Testis (tissue), 5 donors: ENCODE measurements at places on chromosomes 1 and 21. TPM values are rescaled to one million over a fixed set of nuclear protein-coding genes. Genes with fewer than 3 reads are reported as not detected.

DNA sequence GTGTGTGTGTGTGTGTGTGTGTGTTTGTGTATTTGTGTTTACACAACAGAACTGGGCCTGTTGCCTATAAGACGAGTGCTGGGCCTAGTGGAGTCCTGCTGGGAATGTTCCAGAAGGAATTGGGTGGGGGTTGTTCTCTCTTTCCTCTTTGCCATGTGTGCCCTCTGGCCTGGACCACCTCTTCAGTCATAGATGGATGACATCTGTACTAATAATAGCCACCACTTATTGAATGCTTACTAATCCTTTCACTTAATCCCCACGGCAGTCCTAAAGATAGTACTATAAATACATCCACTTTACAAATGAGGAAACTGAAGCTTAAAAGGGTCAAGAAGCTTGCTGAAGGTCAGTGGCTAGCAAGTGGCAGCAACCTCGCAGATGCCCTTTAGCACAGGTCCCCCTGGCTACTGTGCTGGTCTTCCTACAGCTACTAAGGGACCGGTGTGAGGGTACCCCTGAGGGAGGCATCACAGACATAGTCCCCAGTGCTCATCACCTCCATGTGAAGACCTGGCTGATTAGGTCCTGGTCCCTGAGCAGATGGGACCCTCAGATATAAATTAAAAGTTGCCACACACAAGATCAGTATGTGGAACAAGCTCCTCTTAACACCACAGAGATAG lies 55.2 kb upstream of the KIF1B start:
- no peak for DNase-seq

The GPR137B gene
- total RNA-seq, result 18.3 TPM

The NBPF6 gene
- 6.8 TPM for total RNA-seq

GRCh38 chr1:1207571-1207892 lies 1.1 kb upstream of the TNFRSF18 start:
- DNase-seq, result no peak

- peak; percentile 58 for DNase-seq
These were observed 31.5 kb downstream of the CHD5 start for GRCh38 chr1:6148497-6149241.

The TAGLN2 gene
- total RNA-seq, result 389 TPM

DNA sequence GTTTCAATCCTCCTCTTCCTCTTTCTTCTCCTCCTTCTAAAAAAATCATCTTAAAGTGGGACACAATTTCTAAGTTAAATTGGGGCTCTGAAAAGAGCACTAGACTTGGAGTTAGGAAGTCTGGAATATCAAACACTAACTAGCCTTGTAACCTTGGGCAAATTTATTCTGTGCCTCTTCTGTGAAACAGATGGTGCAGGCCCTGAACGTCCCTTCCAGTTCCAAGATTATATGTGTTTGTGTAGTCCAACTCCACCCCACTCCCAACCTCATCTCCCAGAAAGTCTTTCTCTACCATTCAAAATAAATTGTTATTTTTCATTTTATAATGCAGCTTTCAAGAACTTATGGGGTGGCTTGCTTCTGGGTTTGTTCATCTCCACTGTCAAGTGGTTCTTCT lies 630.0 kb downstream of the LMO4 start:
- DNase-seq, result no peak

DNA sequence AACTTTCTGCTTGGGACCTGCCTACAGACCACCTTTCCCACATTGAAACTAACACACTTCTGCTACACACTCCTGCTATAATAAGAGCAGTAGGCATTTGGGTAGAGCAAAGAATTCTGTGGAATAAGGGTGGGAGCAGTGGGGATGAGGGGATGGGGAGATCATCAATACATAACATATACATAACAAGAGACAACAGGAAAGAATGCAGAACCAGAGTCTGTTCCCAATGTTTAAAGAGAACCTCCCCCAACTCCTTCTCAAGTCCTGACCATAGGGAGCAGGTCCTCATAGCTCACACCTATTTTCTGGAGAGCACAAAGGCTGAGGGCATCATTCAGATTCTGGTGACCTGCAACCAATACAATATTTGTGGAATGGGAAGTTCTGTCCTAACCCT lies 121.6 kb upstream of the BARHL2 start:
- no peak for DNase-seq

The IFFO2 gene
- total RNA-seq, result 8.5 TPM

DNA sequence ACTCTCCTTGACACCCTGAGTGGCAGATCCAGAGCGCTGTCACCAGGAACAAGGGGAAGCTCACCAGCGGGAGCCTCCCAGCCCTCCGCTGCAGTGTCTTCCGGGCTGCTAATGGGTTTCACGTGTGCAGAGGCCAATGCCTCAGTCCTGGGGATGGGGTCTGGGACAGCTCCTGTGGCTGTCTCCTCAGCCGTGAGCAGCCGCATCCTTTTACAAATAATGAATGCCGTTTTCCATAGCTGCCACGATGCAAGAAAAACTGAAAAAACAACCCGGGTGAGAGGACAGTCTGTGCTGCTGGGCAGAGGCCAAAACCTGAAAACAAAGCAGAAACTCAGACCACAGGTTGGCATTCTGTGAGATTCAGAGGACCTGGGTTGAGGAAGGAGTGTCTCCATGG lies 212.2 kb upstream of the RAB4A start:
- DNase-seq, result peak; percentile 52

The SPATA17 gene
- 28.8 TPM for total RNA-seq

The ZBTB8B gene
- total RNA-seq, result 0.50 TPM

The TNFRSF8 gene
- 5.4 TPM for total RNA-seq

The MYBPH gene
- 0.25 TPM for total RNA-seq

GRCh38 chr1:27366411-27367159 lies at the start of gene MAP3K6:
TSS of gene MAP3K6 (minus strand) at chr1:27366961. CDS start at chr1:27366597, 364 bp downstream.
- peak; percentile 88 for DNase-seq

DNA sequence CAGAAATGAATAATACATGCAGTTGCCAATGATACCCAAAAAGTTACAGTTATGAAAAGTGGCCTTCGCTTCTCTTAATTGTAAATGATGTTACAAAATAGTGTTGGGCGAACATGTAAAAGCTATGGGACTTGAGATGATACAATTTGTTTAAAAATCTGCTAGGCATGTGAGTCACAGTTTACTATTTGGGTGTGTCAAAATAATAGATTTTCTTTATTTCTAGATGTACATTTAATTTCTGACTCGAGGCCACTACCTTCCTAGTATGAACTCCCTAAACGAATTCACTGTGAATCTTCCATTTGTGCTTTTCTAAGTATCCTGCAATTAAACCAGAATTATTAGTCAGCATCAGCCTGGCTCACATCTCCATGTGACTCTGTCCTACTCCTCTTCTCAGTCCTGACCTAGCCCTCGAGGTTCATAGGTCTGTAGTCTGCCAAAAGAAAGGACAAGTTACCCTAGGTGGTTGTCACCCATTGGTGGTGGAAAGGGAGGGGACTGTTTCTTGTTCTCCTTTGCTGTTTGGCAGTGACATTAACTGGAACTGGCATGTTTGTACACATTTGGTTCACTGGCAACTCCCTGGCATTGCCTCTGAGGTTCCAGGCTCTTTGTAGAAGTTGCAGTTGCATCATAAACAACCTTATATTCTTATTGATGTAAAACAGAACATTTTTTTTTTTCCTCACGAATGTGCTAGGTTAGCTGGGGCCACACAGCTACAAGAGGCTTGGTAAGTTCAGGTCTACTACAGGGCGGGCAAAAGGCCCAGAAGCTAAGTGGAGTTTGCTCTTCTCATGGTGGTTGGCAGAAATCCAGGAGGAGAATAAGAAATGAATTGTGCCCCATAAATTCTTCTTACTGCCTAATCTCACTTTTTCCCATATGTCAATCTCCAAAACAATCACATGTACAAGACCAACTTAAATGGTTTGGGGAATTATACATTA lies 746.5 kb upstream of the ADAMTS5 start:
- DNase-seq, result no peak

The OR2G6 gene
- total RNA-seq, result not detected

DNA sequence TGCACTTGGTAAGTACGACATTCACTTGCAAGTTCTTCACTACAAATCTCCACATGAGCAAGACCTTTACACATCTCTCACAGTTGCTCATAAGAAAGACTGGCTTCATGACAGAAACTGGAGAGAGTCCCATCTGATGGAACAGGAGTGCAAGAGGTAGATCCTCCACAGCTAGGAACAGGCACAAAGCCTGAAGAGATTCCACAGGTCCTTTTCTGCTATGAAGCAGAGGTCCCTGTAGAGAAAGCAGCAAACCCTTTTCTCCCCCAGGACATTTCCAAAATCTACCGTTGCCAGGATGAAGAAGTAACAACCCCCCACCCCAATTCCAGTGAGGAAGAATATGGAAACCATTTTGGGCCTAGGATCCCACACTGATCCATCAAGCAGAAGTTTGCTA lies 47.3 kb downstream of the EIF4G3 start:
- no peak for DNase-seq

DNA sequence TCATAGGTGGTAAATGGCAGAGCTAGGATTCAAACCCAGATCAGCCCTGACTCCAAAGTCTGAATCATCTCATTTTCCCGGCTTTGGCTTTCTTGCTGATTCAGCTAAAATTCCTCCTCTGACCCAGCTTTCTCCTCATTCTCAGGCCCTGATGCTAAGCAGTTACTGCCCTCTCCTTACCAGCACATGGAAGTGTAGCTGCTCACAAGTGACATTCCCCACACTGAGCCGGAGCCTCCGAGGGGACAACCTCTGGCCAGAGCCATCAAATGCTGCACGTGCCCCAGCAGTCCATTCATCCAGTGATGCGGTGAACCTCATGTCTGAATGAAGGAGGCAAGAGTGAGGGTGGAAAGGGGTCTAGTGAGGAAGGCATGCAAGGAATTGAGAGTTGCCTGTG lies 11.1 kb downstream of the ITGA10 start:
- no peak for DNase-seq

GRCh38 chr1:6450943-6451373 lies 15.0 kb downstream of the TNFRSF25 start:
- DNase-seq, result no peak

GRCh38 chr1:36321119-36321951 lies 2.1 kb downstream of the EVA1B start:
- DNase-seq, result peak; percentile 87

DNA sequence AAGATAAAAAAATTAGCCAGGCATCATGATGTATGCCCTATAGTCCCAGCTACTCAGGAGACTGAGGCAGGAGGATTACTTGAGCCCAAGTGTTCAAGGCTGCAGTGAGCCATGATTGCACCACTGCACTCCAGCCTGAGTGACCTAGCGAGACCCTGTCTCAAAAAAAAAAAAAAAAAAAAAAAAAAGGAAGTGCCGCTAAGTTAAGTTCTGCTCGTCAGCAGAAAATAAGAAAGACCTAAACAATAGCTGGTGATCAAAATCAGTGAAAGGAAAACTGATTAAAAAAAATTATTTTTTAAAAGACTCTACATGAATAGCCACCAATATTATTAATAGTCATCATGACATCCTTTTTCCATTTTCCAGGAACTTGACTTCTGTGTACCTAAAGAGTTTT lies 44.2 kb upstream of the MTR start:
- DNase-seq, result no peak

- DNase-seq, result no peak
These were observed 150.1 kb upstream of the SOD1 start for GRCh38 chr21:31509194-31510017.

- DNase-seq, result no peak
These were observed 531.1 kb upstream of the ADAMTS5 start for GRCh38 chr21:27498025-27498424.

DNA sequence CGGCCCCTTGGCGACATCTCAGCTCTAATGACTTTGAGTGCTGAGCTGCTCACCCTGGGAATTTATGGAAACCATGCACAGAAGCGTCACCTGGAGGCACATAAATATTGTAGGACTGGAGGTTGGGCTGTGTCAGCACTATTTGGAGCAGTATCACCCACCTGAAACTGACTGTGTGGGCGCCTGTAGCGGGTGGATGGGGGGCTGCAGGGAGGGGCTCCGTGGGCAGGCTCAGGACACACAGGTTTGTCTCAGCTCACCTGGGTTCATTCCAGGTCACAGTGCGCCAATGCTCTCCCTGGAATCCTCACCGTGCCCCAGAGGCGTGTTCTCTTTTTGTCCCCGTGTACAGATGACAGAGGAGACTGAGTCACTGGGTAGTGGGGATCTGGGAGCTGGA lies 74.8 kb upstream of the ACTL8 start:
- DNase-seq, result no peak

DNA sequence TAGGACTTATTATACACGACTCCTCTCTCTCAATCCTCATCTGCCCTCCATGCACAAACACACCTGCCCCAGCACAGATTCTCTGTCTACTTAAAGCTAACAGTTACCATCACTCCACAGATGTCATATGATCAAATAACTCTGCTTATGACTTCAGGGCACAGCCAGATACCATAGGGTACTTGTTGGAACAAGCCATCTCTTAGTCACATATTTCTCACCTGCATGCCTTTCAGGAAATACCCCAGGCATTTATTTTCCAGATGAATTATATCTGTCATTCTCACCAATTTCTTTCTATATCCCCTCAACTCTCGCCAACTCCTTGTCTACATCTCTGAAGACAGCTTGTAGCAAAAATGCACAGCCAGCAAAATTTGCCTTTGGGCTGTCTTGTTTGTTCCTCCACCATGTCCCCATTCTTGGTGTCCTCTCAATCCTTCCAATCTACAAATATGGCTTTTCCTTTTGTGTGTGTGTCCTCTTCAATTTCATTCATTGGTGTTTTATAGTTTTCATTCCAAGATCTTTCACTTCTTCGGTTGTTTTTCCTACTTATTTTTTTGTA lies 353.9 kb upstream of the CAMK1G start:
- no peak for DNase-seq

DNA sequence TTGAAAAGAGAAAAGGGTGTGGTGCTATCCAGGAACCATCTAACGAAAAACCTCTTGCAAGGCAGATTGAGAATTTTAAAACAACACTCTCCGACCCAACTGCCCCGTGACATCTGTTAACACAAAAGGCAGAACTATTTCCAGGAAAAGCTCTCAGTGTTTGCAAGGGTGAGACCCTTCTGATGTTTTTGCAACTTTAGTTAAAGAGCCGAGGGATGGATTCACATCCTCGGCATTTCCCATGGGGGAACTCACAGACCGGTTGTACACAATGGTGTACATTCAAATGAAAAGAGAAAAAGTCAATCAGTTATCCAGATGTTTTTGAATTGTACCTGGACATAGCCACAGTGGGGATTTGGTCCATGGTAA lies 120.0 kb downstream of the NGF start:
- no peak for DNase-seq

The FAM72A gene
- 7.2 TPM for total RNA-seq

DNA sequence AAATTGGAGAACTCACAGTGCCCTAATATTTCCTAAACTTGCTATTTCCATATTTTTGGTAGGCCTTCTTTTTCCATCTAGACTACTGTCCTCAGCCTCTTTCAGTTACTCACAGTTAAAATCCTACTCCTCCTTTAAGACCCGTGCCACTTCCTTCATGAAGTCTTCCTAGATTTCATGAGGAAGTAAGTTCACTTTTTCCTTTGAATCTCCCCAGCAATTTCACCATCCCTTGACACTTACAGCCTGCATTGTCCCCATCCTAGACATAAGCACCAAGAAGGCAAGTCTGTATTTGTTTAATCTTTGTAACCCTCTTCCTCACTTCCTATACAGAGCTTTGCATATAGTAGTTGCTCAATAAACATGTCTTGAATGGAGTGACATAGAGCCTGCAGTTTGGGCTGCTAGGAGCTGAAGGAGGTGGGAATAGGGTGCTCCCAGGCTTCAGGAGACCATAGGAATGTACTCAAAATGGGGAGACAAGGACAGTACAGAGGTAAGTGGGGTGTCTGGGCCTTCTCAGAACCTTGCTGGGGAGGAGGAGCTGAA lies 5.3 kb upstream of the GPR61 start:
- no peak for DNase-seq

The HES3 gene
- not detected for total RNA-seq

GRCh38 chr1:43267291-43267805 lies 2.4 kb upstream of the TMEM125 start:
- peak; percentile 13 for DNase-seq

GRCh38 chr1:218402786-218403120 lies 57.6 kb downstream of the TGFB2 start:
- DNase-seq, result no peak
